ENCODE measurements at places on chromosomes 16 and 17.

GRCh38 chr16:11135464-11135973 is 120.5 kb downstream of the SOCS1 start:
- no peak for DNase-seq

GRCh38 chr17:50785946-50786570 is 18.7 kb upstream of the ANKRD40CL start:
- DNase-seq = peak; percentile 31

- DNase-seq = no peak
Measured at GRCh38 chr17:28570716-28571360, 486 bp downstream of the PIGS start.

DNA sequence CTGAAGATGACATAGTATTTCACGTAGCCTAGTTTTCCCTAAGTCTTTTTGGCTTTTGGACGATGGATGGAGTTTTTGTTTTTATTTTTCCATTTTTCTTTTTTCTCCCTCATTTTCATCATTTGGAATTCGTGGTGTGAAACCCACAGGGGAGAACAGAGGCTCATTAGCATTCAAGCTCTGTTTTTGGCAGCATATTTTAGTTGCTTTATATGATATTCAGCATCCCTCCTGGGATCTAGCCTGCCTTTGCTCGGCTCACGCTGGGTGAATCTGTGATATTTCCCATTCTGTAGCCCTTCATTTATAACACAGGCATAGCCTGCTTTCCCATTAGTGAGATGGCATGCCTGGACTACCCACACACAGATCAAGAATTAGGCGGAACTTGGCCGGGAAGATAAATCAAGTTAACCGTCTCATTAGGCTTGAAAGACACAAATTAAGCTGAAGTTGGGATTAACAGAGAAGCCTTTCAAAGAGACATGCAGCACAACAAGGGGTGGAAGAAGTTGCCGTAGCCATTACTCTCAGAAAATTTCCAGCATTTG is 20.1 kb upstream of the CLEC19A start:
- no peak for DNase-seq

- no peak for DNase-seq
Measured at GRCh38 chr16:75762746-75763145, 36.5 kb upstream of the CPHXL start.

DNA sequence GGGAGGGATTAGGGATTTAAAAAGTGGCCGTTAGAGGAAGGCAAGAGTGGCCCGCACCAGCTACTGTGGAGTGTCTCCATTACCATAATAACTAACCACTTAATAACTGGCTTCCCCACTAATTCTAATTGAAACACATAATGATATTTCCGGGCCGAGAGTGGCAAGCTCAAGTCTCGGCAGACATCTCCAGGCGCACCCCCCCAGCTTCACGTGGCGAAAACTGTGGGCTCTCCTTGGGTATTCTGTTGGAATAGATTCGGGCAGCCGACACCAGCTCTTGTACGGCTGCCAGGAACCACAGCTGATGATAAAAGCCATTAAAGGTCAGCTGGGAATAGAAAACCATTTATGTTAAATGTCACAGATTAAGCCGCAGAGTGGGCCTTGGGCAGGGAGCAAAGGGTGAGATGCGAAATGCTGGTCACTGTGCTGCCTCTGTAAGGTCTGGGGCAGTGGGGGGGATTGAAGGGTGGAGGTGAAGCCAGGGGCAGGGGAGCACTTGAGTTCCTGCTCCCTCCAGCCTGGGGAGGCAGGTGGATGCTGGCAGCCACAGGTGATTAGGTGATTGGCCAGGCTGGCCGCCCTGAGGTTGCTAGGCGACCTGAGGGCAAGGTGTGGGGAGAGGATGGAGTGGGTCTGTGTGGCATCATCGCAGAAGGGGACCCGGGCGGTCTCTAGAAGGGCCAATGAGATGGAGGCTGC is 115.6 kb upstream of the SDK2 start:
- DNase-seq = no peak

GRCh38 chr16:30934827-30935557 is 11.6 kb downstream of the FBXL19 start:
- DNase-seq = no peak

DNA sequence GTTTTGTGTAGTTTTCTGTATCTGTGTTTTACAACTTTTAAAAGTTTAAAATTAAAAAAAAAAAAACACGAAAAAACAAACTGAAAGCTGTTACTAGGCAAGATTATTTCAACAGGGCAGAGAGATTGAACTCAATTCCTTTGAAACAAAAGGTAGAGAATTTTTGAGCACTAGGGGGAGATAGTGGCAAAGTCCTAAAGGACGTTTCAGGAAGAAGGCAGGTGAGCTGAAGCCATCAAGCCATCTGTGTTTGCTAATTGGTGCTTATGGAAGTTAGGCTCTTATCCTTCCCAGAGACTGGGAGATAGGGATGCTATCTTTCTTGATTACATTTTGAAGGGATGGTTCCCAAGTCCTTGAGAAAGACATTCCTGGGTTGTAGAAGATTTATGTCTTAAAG is 70.6 kb upstream of the CLEC3A start:
- DNase-seq = no peak

- DNase-seq = no peak
Measured at GRCh38 chr17:59331929-59332748, 684 bp downstream of the YPEL2 start.

- no peak for DNase-seq
Measured at GRCh38 chr17:27200476-27200875, 93.4 kb upstream of the WSB1 start.

GRCh38 chr16:89422527-89422904 is 67.8 kb downstream of the ANKRD11 start:
- DNase-seq = no peak

GRCh38 chr16:71410146-71410545 is 31.7 kb downstream of the TLE7 start:
- DNase-seq = no peak

- no peak for DNase-seq
Measured at GRCh38 chr17:82332669-82333278, 792 bp downstream of the SECTM1 start.

- no peak for DNase-seq
Measured at GRCh38 chr17:50076221-50076590, 18.9 kb upstream of the PDK2 start.

DNA sequence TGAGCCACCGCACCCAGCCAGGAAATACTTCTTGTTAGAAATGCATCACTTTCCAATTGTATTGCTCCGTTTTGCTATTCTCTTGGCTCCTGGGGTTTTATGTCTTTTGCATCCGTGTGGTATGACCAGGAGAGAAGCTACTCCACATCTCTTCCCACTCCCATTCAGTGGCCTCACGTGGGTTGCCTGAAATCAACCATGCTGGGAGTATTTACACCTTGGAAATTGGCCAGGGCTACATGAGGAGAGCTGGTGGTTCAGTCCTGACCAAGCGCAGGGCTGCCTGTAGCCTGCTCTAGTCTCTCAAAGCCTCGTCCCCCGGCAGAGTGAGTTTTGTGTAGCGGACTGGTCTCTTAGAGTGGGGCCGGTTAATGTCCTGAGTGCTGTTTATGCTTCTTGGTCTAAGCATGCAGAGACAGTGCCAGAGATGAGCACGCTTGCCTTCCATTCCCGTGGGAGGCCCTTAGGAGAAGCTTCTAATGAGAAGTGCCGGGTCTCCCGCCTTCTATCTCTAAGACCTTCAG is 3.8 kb downstream of the WFDC1 start:
- no peak for DNase-seq

DNA sequence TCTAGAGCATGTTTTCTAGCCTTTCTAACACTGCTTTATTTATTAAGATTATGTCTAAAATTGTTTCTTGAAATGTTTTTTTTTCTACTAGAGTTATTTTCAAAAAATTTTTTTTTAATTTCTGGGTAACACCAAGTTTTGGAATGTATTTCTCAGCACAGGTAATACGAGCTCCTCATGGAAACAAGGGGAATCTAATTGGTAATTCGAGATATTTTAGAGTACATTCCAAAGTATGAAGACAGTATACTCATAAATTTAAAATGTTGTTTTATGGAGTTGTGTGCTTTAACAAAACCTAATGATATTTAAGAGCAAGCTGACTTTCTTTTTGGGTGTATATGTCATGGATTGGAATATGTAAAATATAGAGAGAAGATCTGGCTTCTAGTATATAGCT is 42.4 kb downstream of the OMG start:
- no peak for DNase-seq

DNA sequence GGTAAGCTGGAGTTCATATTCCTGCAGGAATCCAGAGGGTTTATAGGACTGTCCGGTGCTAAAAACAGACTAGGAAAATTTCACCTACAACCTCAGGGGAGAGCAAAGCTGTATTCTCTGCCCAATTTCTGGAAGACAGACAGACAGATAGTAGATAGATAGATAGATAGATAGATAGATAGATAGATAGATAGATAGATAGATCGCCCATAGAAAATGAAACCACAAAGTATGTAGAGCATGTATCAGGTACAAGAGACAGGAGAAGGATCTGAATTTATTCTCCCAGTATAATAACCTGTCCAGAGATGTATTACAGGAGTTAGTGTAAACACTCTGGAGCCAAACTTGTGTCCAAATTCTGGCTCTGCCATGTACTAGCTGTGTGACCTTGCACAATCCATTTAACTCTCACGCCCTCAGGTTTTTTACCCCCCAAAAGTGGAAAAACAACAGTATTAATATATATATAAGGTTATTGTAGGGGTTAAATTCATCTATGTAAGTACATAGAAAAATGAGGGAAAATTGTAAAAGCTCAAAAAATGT is 2.1 kb upstream of the ABCA6 start:
- DNase-seq = no peak

DNA sequence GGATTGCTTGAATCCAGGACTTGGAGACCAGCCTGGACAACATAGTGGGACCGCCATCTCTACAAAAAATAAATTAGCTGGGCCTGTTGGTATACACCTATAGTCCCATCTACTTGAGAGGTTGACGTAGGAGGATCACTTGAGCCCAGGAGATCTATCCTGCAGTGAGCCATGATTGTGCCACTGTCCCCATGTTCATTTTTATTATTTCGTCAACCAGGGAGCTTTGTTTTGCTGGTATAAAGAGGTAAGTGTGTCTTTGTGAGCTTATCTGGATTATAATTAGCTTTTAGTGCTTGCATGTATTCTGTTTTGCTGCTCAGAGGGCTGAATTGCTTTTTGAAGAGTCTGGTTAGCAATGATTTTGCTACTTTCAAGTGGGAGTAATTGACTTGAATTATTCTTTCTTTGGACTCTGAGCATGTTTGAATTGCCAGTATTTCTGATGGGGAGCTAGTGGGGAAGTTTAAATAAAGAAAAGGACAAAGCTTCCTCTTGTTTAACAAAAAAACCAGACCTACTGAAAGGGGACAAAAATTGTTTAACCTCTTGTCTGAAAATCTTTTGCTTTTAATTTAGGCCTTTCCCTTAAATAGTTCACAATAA is 31.6 kb upstream of the BCAS3 start:
- no peak for DNase-seq

DNA sequence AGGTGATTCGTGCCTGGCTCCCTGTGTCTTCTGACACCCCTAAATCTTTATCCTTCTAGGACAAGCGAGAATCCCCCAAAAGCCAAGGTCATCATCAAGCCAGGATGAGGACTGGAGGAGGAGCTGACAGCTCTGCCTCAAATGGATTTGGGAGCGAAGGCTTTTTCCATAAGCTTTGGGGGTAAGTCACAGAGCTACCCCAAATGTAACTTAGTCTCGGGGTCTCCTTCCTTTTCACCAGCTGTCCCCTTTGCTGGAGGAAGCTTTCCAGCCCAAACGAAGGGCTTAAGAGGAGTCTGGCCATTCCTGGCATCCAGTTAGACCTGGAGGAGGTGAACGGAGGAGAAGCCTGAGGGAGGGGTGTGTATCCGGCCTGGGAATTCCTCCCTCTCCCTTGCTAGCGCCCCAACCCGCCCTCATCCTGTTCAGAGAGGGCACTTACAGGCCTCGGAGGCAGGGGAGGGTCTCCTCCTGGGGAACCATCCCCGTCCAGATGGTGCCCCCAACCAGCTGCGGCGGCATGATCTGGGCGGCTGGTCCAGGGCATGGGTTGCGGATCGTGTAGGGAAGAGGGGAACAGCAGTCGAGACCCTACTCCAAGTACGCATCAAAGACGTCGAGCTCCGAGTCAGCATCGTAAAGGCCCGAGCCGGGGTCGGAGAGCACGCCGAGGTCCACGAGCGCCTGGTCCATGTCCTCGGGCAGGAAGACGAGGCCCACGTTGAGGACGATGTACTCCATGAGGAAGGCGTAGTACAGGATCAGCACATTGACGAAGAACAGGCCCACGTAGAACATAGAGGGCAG is 938 bp downstream of the DEXI start:
- DNase-seq = no peak

DNA sequence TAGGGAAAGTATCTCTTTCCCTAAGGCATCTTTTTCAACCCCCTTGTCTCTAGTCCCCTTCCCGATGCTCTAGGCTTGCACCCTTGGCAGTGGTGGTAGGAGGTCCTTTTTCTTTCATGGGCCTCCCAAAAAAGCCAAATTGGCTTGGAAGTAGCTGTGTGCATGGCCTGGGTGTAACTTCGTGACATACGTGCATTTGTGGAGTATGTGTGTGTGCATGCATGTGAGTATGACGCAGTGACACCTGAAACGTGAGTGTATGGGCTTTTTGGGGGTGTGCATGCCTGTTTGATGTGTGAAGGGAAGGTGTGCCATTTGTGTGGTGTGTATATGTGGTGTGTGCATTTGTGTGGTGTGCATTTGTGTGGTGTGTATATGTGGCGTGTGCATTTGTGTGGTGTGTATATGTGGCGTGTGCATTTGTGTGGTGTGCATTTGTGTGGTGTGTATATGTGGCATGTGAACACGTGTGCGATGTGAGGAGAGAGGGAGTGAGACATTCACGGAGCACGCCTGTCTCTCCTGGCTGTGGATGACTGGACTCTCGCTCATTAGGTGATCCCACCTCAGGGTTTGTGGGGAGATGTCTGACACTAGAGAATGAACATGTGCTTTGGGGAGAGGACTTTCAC is 15.7 kb downstream of the IGFBP4 start:
- DNase-seq = no peak

- no peak for DNase-seq
Measured at GRCh38 chr17:3893003-3893719, at the start of gene CAMKK1. CAMKK1 (minus strand) TSS chr17:3893053; CDS start chr17:3885687, 7,366 bp downstream.

DNA sequence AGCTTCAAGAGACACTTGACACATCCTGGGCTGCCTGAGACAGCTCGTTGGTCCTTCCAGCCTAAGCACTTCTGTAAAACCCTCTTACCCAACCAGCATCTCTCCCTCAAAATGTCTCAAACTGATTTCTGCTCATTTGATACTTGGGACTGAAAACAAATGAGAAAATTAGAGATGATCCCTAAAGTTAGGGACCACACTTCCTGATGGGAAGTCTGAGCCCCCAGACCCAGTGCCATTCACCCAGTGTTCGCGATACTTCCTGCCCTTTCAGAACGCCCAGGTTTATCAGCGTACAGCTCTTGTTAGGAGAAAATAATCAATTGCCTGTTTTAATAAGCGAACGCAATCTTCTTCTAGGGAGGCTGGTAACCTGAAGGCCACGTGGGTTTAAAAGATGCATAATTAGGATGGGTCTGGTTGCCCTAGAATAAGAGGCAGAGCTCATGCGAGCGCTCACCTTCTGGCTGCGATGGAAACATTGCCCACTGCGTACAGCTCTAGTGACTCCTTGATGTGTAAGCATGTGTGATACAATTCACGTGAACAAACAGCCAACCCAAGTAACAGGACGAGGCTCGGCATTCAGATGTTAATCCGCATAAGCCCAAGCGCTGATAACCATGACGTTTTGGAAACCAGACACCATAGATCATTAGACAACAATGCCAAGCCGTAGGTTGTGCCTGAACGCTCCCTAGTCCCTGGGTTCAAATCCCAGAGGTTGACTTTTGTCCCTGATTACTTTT is 213.1 kb downstream of the FOXL1 start:
- no peak for DNase-seq

GRCh38 chr16:73053364-73054124 is 5.6 kb upstream of the ZFHX3 start:
- no peak for DNase-seq
